DMS53 (cell line): ENCODE measurements at places on chromosomes 16 and 17.
A peak's percentile ranks its signal among the peaks of the same experiment; 100 is the strongest.

GRCh38 chr16:47712276-47713224, 251.4 kb downstream of the PHKB start:
- no peak for DNase-seq

DNA sequence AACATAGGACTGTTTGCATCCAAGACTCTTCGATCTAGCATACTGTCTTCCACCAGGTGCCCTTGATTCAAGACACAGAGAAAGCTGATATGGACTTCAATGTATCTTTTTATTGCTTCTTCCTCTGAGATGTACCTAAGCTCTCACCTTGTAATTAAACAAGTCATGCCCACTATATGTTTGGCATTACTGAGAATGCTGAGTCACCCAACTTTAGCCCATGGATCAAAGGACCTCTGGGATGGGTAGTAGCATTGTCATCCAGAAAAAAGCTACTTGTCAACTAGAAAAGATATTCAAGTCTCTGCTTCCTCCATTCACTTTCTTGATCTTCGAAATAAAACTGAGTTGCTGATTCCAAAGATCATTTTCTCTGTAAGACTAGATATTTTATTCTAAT, 37.8 kb downstream of the CDH8 start:
- peak; percentile 8 for DNase-seq

GRCh38 chr16:78487471-78487870, 388.0 kb downstream of the WWOX start:
- DNase-seq = no peak

GRCh38 chr17:79574108-79574507, 36.7 kb downstream of the RBFOX3 start:
- DNase-seq = no peak

DNA sequence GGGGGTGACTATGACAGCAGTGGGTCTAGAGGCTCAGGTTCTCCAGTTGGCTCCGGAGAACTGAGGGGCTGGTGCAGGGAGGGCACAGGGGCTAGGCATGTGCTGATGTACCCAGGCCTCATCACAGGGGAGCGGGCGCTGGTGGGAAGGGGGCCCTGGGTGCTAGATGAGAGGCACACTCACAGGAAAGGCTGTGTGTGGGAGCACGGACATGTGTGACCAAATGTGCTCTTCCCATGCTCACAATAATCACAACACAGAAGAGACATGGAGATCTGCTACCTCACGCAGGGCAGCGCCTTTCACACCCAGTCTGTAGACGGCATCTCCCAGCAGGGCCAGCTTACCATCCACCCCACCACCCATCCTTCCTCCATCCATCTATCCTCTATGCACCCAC, 17.4 kb upstream of the RASD1 start:
- no peak for DNase-seq

DNA sequence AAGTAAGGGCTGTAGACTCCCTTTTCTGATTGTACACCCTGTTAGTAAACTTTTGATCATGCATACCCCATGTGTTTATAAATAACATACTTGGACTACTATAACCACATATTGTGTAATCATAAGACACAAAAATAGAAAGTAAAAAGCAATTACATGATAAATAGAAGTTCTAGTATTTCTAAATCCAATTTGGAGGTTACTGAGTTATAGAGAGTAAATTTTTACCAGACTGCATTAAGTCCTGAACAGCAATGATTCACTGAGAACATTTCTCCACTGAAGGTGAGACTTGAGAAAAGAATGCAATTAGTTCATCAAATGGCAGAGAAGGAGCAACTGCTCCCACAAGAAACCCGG, 7.7 kb upstream of the TBKBP1 start:
- DNase-seq = no peak

- DNase-seq = peak; percentile 76
Measured at GRCh38 chr17:39235555-39236449, 10.1 kb upstream of the STAC2 start.

DNA sequence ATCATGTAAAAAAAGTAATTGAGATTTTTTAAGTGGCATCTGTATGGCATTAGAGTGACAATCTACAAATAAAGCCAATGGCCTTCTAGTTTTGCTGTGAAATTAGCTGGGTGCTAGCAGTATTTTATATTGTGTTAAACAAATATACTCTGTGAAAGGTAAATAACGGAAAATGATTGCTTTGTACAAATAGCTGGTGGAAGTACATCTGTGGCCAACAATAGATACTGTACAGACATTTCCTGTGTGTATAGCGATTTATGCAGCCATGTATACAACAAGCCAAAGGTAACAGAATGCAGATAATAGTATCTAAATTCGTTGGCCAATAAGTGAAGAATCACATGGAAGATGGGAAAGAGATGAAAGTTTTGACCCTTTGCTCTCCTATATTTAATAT, 26.6 kb downstream of the IQCK start:
- DNase-seq = peak; percentile 50
